ENCODE measurements at places on chromosomes 7 and 10.

GRCh38 chr10:32937911-32938424 is 20.1 kb downstream of the ITGB1 start:
- DNase-seq: no peak

DNA sequence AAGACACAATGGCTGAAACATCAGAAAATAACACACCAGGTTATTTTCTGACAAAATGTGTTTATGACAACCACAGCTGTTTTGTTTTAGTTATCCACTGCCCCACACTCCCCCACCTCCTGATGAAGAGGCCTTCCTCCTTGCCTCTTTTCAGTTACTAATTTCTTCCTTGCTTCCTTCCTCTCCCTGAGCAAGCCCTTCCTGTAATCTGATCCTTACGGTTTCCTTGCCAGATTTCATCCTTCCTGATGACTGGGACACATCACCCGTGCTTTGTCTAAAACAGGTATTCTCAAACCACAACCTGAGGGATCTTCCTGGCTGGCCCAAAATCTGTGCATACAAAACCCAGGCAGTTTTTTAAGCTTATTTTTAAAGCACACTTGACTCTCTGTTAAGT is 39.4 kb downstream of the CHST15 start:
- no peak for DNase-seq

GRCh38 chr7:21044913-21045568 is 258.4 kb upstream of the SP8 start:
- DNase-seq: no peak

GRCh38 chr7:53151496-53151895 is 116.1 kb downstream of the POM121L12 start:
- DNase-seq: no peak

- no peak for DNase-seq
These were observed 151.9 kb downstream of the CHRM2 start for GRCh38 chr7:137020351-137020750.

- DNase-seq: no peak
These were observed 80.4 kb downstream of the EGFR start for GRCh38 chr7:55099066-55099820.

DNA sequence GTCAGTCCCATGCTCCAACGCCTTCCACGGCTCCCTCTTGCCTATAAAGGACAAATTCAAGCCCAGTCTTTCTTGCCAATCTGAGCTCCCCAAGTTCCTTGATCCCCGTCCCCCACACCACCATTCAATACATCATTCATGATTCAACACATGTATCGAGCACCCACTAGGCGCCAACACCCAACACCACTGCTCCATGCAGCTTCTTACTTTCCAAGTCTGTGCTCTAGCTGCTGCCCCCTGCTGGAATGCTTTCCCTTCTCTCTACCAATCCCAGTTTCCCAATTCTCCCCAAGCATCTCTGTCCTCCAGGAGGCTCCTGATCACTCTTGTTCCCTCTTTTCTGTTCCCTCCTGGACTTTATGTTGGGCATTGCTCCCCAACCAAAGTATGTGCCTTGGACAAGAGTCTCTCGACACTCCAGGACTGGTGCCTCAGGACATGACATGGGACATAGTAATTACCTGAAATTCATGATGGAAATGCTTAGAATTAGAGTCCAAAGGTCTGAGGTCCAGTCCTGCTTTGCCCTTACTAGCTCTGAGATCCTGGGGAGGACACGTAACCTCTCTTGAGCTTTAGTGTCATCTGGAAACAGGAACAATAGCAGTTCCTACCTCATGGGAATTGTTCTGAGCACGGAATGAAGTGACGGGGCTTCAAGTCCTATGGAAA is 172.7 kb downstream of the NEURL1 start:
- no peak for DNase-seq

DNA sequence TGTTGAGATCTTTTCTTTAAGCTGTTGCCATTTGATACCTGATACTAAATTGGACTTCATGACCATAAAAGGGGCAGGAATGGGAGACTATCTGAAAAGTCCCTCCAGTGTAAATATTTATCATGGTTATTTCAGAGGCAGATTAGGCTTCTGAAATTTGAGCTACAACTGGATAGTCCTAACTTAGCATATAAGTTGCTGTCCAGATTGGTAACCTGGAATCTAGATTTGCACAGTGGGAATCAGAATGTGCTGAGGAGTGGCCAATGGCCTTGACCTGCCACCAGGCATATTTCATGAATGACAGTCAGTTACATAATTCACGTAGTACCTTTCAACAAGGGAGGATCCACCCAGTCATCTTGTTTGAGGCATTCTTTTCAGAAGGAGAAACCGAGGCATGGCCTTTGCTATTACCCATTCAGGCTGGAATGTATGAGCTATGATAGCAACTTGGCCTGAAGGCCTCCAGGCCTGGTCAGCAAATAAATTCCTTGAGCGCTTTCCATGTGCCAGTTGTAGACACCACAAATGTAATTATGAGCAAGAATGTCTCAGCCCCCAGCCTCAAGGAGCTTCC is 80.0 kb downstream of the EEPD1 start:
- DNase-seq: no peak

DNA sequence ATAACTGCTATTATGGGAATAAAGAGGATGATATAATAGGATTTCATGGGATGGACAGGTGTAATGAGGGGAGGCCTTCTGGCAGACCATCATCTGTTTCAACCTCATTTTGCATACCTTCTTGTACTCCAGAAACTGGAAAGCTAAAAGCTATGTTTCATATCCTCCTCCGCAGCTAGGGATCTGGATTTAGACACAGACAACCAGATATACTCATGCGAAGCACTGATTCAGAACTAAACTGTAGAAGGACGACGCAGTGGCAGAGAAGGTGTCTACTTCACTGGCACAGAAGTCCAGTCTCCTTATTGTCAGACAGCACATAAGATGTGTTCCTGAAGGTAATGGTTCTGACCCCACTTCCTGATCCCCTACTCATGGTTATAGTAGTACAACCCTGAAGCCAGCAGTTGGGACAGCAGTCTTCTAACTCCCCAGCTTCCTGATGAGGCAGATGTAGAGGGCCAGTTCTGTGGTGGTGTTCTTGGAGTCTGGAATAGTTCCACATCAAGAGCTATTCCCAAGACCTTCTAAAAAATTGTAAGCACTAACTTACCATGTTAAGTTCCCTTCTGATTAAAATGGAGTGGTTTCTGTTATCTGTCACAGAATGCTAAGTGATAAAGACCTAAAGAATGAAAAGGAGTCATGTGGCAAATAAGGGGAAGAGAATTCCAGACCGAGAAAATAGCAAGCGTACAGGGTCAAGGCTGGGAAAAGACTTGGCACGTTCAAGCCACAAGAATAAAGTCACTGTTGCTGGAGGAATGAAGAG is 550.3 kb downstream of the GRM8 start:
- DNase-seq: no peak

GRCh38 chr7:2523461-2523936 is 3.9 kb downstream of the LFNG start:
- no peak for DNase-seq

DNA sequence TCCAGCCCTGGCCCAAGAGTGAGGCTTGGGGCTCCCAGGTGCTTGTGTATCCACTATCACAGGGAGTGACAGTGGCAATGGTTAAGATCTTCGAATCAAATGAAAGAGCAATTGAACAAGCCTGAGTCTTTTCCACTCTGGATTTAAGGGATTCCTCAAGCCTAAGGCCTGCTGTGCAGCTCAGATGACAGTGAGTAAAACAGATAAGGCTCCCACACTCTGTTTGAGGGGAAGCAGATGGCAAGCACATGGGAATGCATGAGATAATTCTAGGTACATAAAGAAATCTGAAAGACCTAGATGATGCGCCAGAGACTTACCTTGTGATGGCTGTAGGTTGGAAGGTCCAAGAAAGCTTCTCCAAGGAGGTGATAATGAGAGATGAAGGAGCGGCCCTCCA is 95.0 kb downstream of the LRRC18 start:
- no peak for DNase-seq

DNA sequence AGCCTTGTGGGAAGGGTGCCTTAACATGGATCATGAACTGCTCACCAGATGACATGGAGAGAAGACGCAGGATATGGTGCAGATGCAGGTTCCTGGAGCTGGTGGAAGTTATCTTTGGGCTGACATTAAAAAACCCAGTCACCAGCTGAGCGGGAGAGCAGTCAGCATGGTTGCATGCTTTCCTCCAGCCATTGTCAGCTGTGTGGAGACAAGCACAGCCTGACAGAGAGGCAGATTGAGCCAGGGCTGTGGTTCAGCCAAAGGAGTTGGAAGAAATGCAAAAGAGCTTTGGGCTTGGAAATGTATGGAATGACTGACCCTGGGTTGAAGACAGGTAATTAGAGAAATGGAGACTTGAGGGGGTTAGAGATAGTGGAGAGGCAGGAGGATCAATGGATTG is 79.7 kb downstream of the CPVL start:
- no peak for DNase-seq

- no peak for DNase-seq
These were observed 20.9 kb downstream of the RGS10 start for GRCh38 chr10:119521443-119522204.

- no peak for DNase-seq
These were observed 322.9 kb downstream of the PTEN start for GRCh38 chr10:88186335-88186734.

DNA sequence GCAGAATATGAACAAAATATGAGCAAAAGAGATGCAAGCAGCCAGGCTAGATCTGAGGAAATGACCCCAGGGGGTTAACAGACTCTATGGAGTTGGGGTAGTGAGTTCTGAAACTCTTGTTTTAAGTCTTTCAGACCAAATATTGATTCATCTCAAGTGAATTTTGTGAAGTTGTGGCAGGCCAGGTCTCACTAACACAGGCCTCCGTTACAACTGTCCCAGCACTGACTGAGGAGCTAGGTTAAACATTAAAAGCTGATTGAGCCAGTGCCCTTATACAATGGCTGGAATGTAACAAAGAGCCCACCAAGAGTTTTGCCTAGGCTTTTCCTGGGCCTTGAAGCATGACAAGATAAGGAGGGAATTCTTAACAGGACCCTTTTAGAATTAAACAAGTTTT is 192.3 kb upstream of the STK17A start:
- no peak for DNase-seq

DNA sequence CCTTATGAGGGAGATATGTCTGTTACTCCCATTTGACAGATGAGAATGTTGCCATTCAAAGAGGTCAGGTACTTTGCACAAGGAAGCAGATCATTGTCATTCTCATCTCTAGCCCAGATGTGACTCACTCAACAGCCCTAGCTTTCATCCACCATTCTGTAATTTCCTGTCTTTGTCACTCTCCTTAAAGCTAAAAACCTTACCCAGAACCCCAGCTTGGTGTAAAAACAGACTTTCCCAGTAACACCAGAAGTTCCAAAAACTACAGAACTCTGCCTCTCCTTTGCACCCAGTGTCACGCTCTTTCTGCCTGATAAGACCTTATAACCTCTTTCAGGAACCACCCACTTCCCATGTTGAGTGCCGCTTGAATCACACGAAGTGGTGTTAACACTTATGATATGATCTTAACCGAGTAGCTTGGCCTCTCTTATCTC is 89.1 kb upstream of the SP4 start:
- no peak for DNase-seq

- DNase-seq: no peak
These were observed 63.5 kb downstream of the HIPK2 start for GRCh38 chr7:139714163-139714901.

DNA sequence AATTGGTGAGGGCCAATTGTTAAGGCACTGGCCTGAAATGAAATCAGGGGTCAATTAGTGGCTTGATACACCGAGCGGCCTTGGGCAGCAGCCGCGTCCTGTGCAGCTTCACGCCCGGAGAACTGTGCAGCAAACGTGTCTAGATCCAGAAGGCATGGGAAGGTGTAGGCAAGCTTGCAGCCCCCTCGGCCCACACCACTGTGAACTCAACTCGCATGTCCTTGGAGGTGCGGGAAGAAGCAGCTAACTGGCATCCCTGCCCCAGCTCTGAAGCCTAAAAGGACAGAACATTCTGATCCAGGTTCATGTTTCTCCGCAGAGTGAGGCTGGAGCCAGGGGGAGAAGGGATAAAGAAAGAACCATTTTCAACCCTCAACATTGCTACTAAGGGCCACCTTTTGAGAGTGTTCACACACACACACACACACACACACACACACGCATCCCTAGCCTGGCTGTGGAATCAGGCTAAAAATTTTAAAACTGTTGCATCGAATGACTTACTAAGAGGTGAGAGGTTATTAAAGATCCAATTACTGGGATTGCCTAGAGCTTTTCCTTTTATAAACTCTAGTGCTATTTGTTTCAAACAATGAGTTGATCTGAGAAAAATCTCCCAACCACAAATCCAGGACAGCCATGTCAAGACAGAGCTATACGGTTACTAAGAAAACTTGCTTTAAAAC is 104.0 kb downstream of the PARP12 start:
- no peak for DNase-seq

DNA sequence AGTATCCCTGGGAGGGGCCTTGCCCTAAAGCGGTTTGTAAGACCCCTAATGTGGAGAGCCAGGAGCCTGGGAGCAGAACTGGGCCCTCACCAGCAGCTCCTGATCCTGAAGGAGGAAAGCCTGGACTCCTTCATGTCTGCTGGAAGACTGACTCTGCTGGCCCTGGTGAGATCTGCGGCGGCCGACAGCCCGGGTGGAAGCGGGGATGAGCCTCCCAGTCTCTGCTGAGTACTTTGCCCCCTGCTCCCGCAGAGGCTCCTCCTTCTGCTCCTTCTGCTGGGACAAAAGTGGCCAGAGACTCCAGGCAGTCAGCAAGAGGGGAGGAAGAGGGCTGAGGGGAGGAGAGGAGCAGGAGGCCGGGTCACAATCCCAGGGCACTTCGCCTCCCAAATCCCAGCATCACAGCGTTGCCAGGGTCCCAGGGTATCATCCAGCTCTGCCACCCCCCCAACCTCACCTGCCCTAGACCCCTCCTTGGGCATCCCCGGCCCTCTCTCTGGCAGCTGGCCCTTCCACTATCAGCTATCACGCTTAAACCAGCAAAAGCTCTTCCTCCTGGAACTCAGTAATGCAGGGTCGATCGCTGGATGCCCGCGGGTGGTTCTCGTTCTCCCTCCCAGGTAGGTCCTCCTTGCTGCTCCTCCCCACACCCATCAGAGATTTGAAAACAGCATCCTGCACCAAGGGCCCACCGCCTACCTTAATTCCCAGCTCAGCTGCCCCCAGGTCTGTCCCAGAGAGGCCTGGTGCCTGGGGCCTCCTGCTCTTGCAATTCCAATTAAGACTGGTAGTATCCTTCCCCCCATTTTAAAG is 7.9 kb downstream of the TBATA start:
- DNase-seq: no peak

- no peak for DNase-seq
These were observed 39.8 kb downstream of the THSD7A start for GRCh38 chr7:11792166-11792565.

DNA sequence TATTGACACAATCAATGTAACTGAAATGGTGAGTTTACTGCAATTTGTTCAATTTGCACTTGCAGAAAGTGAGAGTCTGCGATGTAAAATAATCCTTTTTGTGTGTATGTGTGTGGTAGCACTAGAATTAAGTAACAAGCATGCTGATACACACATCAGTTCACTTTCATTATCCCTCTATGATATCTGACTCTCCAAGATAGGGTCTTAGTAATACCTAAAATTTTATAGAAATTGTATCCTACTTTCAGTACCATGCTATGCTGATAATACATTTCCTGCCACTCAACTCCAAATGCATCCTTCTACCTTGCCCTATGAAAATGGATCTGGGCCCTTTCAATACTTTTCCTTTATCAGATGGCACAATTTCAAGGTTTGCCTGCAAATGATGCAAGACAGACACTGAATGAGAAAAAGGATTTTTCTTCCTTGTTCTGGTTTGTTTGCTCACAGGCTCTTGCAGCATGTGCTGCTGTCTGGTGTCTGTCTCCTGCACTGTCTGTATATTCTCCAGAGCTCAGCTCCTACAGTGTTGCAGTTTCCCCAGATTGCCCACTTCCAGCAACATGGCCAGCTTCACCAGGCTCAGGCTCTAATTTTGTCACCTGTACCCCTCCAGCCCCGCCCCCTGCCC is 297.9 kb upstream of the HGF start:
- DNase-seq: no peak

All from activated T-helper 1 cell treated with anti-CD3 and anti-CD28 coated beads, Interleukin-2, amount 50 U/mL, for 16 hours (primary cell).